ENCODE measurements at places on chromosomes 2 and 18. TPM values are rescaled to one million over a fixed set of nuclear protein-coding genes. Genes with fewer than 3 reads are reported as not detected.

The RAB27B gene
- total RNA-seq, result 2.5 TPM

The NT5C1B gene
- not detected for total RNA-seq

The OXER1 gene
- total RNA-seq, result not detected

The SPP2 gene
- not detected for total RNA-seq

The FBXO41 gene
- total RNA-seq, result 16.0 TPM

The IL1R2 gene
- 0.47 TPM for total RNA-seq

- no peaks in the 10 kb centered on the region for H3K4me1 ChIP-seq
- no peak overlapping the region for H3K27ac ChIP-seq
- no peaks in the 10 kb centered on the region for H3K27me3 ChIP-seq
Measured at GRCh38 chr2:128154225-128154624, 63.2 kb downstream of the UGGT1 start.

- no peaks in the 10 kb centered on the region for H3K27me3 ChIP-seq
- H3K4me3 ChIP-seq, result no peak overlapping the region
Measured at GRCh38 chr2:31053929-31054782, 84.1 kb downstream of the GALNT14 start.

- H3K27me3 ChIP-seq, result no peaks in the 10 kb centered on the region
- H3K36me3 ChIP-seq, result peaks cover 2% of the 10 kb centered on the region
- no peak for DNase-seq
- H3K27ac ChIP-seq, result no peak overlapping the region
Measured at GRCh38 chr2:73074110-73075069, 2.9 kb upstream of the SFXN5 start.

DNA sequence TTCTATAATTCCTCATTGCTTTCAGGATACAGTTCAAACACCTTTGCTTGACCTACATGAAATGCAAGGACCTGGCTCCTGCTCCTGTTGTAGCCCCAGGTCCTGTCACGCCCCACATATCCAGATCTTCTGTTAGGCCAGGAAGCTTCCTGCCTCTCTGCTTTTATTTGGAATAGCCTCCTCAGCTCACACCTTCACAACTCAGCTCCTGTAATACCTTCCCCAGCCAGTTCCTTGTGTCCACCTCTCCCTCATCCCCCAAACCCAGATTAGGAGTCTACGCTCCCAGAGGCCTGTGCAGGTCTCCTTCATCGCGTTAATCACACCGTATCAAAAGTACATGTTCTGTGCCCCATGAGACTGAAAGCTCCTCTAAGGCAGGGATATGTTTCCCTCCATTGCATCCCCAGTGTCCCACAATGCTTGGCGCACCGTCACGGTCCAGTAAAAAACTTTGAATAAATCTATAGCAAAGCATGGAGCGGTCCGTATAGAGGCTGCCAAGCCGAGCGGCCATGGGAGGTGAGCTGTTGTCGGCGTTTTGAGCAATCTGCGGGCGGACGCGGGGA is 371 bp downstream of the MDH1B start:
- peaks cover 16% of the 10 kb centered on the region for H3K4me1 ChIP-seq
- H3K36me3 ChIP-seq, result peaks cover 17% of the 10 kb centered on the region
- H3K27me3 ChIP-seq, result no peaks in the 10 kb centered on the region
- peak overlapping the region; percentile 80 for H3K27ac ChIP-seq
- peak overlapping the region; percentile 71 for H3K4me3 ChIP-seq

GRCh38 chr2:222688917-222689316 is 17.5 kb downstream of the MOGAT1 start:
- no peak for DNase-seq
- H3K27me3 ChIP-seq, result no peaks in the 10 kb centered on the region
- no peak overlapping the region for H3K4me3 ChIP-seq
- no peaks in the 10 kb centered on the region for H3K36me3 ChIP-seq

- H3K27ac ChIP-seq, result no peak overlapping the region
- H3K36me3 ChIP-seq, result peaks cover 58% of the 10 kb centered on the region
- H3K4me1 ChIP-seq, result peaks cover 15% of the 10 kb centered on the region
- DNase-seq, result peak; percentile 80
Measured at GRCh38 chr2:85390941-85391669, 19.1 kb downstream of the CAPG start.

DNA sequence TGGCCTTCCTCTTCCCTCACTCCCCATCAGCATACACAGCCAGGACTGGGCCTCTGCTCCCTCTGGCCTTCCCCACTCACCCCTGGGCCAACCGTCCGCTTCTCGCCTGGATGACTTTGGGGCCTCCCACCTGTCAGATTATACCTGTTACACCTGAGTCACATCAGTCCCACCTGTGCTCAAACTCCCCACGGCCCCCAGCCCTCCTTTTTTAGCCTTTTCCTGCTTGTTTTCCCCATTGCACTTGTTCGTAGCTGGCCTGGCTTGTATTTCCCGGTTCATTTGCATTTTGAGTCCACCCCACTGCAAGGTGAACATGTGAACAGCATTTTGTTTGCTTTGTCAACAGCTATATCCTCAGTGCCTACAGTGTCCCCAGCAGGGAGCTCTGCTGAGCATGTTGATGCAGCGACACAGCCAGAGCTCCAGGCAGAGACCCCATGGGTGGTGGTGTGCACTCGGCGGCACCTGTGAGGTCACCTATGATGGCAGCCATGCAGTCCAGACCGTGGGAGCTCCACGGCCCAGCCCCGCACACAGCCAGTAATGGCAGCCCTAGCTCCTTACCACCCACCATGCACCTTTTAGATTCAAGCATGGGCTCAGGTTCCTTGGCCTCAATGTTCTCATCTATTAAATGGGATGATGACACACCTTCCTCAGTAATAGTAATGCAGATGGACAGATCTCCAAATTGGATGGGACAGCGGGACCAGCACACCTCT is 276.4 kb upstream of the HS6ST1 start:
- H3K4me1 ChIP-seq, result no peaks in the 10 kb centered on the region
- H3K36me3 ChIP-seq, result no peaks in the 10 kb centered on the region
- no peak overlapping the region for H3K4me3 ChIP-seq
- H3K27ac ChIP-seq, result no peak overlapping the region

DNA sequence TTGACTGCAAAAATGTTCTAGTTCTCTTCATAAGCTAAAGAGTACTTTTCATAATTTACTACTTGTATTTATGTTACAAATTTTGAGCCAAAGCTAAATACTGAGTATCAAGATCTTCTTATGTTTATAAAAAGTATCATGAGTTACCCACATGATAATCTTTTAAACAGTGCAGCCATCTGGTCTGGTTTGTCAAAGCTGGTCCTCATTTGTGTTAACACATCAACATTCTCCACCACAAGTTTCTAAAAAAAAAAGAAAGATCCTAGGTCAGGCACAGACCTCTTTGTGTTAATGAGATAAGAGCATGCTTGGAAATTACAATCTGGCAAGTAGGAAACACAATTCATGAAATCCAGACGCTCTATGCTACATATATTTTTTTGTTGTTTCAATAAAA is 75.5 kb upstream of the FRZB start:
- no peaks in the 10 kb centered on the region for H3K36me3 ChIP-seq
- H3K4me3 ChIP-seq, result no peak overlapping the region
- H3K4me1 ChIP-seq, result no peaks in the 10 kb centered on the region

- DNase-seq, result no peak
- no peaks in the 10 kb centered on the region for H3K27me3 ChIP-seq
- H3K27ac ChIP-seq, result no peak overlapping the region
- H3K4me1 ChIP-seq, result peaks cover 3% of the 10 kb centered on the region
- no peak overlapping the region for H3K4me3 ChIP-seq
Measured at GRCh38 chr2:32752952-32753351, 125.1 kb downstream of the TTC27 start.

- no peak overlapping the region for H3K4me3 ChIP-seq
- no peak overlapping the region for H3K27ac ChIP-seq
- H3K4me1 ChIP-seq, result no peaks in the 10 kb centered on the region
- H3K36me3 ChIP-seq, result no peaks in the 10 kb centered on the region
Measured at GRCh38 chr2:62660087-62660486, 45.4 kb upstream of the EHBP1 start.

GRCh38 chr2:199163613-199164458 is 293.9 kb downstream of the SATB2 start:
- H3K36me3 ChIP-seq, result no peaks in the 10 kb centered on the region
- no peak for DNase-seq
- no peaks in the 10 kb centered on the region for H3K27me3 ChIP-seq
- H3K27ac ChIP-seq, result no peak overlapping the region
- no peaks in the 10 kb centered on the region for H3K4me1 ChIP-seq

- H3K27me3 ChIP-seq, result no peaks in the 10 kb centered on the region
- no peak within 1 kb of the TSS for H3K4me3 ChIP-seq
- no peaks in the 10 kb centered on the region for H3K36me3 ChIP-seq
- H3K4me1 ChIP-seq, result no peaks in the 10 kb centered on the region
Measured at GRCh38 chr2:118942031-118942430, at the start of gene MARCO. MARCO (plus strand) TSS chr2:118942194; CDS start chr2:118942301, 107 bp downstream.

DNA sequence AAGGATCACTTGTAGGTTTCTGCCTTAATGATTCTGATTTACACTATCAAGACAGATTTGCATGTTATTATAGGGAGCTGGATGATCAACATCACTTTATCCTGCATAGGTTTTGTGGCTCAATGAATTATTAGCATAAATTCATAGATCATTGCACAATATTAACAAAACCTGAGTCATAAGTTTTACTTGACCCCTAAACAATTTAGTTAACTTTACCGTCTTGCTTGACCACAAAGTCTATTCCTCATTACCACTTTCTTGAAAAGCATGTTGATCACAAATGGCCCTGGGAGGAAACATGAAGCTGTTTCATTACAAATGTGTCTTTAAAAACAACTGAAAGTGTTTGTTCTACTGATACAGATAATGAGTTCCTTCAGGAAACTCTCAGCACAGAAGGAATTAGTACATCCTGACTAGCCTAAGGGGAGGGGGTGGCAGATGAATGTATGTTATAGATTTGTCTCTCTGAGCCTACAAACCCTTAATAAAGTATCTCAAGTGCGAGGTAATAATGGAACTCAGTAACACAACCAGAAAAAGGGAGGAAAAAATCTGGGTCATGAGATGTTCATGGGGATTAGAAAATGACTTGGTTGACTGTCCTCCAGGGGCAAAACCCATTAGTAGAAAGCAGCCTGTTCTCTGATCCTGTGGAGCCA is 303.4 kb downstream of the PIK3C3 start:
- no peak overlapping the region for H3K4me3 ChIP-seq
- H3K36me3 ChIP-seq, result no peaks in the 10 kb centered on the region
- H3K27me3 ChIP-seq, result no peaks in the 10 kb centered on the region
- no peak overlapping the region for H3K27ac ChIP-seq
